Glomerular endothelial cell (primary cell): ENCODE measurements at places on chromosomes 2 and 18.

DNA sequence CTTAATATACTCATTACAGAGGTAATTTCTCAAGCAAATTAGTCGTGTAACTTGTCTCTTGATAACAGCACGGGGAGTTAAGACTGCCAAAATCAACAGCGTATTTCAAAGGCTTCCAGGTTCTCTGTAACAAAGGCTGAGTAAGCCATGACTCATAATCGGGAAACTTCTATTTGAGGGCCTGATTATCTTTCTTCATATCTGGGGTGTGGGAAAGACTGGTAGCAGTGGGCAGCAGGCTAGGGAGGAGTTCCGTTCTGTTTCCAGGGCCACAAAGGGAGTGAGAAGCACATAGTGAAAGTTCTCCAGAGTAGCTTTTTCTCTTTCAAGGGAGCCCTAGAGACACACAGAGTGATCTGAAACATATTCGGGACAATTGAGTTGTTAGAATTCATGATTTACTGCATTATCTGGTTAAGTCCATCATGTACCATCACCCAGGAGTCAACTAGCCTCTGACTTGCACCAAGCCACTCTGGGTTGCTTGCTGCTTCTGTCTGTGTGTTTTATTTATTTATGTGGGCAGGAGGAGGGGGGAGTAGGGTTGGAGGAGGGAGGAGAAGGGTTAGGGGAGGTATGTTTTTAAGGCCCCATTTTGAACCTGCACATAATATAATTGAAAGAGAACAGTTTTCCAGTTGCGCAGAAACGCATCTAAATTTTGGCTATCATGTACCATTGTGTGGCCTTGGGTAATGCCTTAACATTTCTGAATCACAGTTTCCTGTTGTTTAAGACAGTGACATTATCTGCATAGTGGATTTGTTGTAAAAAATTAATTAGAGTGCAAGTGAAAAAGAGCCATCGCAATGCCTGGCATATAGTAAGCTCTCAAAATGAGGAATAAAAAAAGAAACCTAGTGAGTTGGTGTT, 80.5 kb upstream of the ITPRID2 start:
- peak; percentile 99 for DNase-seq

DNA sequence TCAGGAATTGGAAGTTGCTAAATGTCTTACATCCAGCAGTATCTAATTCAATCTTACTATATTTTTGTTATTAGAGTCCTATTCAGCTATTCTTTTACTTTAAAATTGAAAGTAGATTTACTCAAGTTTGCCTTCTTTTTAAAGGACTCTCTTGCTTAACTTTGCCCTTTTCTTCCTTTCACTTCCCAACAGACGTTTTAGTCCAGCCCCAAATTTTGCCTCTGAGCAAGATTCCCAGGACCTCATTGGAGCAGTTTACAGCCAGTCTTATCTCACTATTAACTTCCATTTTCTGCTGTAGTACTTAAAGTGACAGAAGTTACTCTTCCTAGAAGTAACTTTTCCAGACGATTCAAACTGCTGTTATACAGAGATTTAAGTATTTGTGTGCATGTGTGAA, 1.7 kb upstream of the PRKD3 start:
- DNase-seq = no peak

DNA sequence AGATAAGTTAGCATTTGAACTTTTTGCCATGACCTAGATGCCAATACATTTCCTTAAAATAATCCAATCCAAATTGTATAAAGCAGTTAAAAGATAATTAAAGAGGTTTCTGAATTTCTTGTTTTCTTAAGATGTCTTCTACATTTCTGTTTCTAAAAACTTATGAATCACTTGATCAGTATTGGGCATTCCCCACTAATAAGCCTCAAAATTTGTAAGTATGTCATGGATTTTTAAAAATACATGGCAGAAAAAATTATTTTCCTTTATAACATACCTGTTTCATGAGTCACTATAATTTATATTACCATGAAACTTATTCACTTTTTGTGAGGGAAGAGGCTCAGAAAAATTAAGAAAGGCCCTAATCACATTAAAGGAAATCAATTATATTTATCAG, 90.3 kb upstream of the TFPI start:
- DNase-seq = no peak

- DNase-seq = no peak
These were observed 42.8 kb upstream of the ASB18 start for GRCh38 chr2:236306825-236307540.

DNA sequence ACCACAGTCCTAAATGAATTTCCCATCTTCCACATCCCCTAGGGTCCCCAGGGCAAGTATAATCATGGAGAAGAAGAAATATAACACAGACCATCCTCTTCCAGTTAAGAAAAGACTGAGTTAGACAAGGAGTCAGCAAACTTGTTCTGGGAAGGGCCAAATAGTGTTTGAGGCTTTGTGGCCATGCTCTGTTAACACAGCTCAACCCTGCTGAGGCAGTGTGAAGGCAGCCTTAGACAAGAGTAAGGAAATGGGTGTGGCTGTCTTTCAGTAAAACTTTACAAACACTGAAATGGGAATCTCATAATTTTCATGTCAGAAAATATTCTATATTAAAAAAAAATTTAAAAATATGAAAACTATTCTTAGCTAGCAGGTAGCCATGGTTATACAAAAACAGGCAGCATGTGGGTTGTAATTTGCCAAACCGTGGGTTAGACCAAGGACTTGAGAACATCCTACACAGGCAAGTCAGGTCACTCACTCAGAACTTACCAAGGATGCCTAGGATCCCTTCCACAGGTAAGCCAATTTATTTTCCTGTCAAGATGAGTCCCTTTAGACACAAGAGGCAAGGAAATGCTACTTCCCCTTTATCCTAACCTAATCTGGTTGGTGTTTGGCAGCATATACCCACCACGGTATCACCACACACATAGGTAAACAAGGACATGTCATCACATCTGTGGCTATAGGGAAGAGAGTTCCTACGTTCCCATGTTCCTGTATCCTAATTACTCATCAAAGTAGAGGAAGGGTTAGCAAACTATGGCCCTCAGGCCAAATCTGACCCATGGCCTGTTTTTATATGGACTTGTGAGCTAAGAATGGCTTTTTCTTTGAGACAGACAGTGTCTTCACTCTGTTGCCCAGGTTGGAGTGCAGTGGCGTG, 31.9 kb downstream of the C2orf74 start:
- no peak for DNase-seq

DNA sequence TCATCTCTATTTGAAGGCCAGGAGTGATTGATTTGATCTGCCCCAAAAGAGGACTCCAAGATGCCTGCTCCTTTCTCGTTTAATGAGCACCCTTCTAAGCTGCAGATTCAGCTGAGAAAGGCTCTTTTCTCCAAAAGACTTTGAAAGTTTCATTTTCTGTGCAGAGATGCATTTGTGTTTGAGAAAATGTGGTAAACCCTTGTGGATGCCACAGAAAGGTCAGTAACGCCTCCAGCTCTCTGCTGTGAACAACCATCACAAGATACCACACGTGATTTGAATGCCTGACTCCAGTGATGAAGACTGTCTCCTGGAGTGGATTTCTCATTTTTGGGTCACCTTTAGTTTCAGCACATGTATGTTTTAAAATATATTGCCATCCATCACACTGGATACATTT, 35.0 kb upstream of the CCDC85A start:
- DNase-seq = no peak

GRCh38 chr2:3779496-3780049, 76.2 kb downstream of the DCDC2C start:
- no peak for DNase-seq

- DNase-seq = no peak
These were observed 177.2 kb upstream of the SCN7A start for GRCh38 chr2:166671235-166671634.

DNA sequence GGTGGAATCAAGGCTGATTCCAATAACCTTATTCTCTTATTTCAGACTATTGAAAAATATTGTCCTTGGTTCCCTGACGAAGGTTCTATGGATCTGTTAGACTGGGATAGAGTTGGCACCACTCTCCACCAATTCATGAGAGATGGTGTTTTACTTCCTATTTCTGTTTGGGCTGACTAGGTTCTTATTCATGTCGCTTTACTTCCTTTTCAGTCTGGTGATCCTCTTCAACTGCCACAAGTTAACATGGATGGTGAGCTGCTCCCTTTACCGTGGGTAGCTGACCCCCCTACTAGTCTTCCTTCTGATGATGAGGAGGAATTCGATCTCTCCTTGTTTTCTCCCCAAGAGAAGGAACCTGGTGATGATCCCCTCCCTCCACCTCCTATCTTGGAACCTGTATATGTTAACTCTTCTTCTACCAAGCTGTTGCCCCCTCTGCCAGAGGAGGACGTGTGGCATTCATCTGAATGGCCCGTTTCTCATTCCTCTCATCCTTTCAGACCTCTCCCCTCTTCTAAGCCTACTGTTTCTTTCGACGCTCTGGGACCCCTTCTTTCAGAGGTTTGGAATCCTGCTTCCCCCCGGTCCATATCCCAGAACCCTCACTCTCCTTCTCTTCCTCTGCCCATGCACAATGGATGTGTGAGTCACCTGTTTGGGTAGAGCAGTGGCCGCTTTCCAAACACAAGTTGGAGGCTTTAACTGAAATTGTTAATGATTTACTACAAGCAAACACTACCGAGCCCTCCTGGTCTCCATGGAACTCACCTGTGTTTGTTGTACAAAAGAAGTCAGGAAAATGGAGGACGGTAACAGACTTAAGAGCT, 13.5 kb upstream of the CNOT11 start:
- no peak for DNase-seq

DNA sequence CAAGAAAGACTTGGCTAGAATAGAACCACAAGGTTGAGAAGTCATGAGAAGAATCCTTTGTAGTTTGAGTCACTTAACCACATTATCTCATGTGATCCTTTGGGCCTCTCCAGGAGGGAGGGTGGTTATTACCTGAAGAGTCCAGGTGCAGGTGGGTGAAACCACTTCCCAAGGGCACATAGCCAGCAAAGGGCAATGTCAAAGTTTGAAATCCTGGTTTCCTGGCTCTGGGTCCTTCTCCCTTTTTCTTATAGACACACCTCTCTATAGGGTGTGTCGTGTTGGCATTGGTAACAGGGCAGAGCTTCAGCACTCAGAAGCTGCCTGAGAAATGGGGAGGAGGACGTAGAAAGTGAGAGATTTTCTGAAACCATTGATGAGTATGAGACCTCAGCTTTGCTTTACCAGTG, 137.9 kb downstream of the MGAT5 start:
- no peak for DNase-seq

DNA sequence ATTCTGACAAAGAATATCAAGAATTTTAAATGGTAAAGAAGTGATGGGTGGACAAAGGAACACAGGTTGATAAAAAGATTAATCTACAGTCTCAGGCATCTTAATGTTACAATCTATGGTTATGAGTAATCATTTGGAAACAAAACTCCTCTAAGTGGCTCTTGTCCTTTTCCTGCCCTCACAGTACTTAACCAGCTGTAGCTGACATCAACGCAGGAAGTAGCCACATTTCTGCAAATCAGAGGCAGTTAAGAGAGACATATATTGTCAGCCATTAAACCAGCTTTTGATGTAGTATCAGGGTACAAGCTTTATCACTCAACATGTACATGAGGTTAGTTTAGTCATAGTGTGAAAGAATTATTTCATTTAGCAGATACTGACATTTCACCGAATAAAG, 244.6 kb downstream of the NR4A2 start:
- no peak for DNase-seq

DNA sequence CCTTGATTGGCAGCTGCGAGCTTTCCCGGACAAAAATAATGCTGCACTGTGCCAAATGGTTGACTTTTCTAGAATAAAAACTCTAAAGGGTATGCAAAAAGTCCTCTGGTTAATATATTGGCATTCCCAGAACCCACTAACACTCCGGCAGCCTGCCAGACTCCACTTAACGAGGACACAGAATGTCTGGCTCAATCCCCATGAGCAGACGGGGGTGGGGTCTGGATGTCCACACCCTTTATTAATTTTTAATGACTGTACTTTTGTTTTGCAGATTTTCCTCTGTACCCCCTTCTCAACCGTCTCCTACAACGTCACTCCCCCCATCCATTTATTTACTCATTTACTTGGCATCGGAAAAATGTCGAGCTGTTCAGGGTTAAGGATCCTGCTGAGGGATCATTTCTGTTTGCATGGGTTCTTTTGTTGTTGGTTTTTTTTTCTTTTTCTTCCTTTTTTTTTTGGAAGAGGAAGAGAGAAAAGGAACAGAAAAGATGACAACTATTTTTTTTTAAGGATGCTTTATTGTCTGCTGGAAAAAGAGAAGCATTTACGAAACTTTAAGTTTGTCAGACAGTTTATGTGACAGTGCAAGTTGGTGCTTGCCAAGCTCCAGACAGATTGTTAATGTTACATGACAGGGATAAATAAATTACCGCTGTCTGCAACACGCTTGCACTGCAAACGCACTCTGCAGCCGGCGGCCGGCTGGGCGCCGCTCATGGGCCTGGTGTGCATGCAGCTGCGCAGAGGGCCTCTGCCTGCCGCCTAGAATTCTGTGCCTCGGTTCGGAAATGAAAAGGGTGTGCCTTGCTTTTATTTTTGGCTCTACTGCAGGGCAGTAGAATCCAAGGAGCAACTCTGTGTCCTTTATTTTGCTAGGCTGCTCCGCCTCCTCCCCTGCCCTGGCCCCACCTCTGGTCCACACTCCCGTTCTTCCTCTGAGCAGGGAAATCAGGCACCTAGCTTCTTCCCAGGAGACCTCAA, 3.6 kb downstream of the LDLRAD4 start:
- DNase-seq = no peak

GRCh38 chr18:58611395-58612131, 17.3 kb downstream of the ALPK2 start:
- DNase-seq = no peak

- no peak for DNase-seq
These were observed 117.9 kb upstream of the ID2 start for GRCh38 chr2:8563814-8564474.

DNA sequence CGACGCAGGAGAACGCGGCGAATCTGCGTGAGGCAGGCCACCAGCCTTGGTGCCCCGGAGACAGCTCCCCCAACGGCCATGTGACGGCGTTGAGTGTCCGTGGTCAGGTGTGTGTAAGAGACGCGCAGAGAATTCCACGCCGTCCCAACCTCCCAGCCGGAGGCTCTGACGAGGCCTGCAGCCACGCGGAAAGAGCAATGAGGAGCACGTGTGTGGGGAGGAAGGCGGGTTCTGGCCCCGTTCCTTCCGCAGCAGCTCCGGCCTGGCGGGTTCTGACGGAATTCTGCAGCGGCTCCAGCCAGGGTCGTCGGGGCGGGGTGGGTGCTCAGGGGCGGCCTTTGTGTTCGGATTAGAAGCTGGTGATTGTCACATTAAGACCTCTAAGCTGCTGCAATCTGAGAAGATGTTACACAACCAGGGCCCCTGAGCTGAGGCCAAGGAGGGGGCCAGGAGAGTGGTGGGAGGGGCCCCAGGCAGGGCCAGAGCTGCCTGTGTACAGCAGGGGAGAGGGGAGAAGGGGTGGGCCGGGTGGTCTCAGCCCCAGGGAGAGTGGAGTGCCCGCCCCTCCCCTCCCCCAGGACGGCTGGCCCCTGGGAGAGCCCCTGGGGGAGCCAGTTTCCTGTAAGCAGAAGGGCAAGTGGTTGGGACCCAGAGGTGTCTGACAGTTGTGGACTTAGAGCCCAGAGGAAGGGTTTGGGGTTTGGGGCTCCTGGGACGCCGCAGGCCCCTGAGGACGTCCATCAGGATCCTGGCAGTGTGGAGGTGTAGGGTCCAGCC, 5.1 kb upstream of the GAL3ST2 start:
- no peak for DNase-seq
